ENCODE measurements at places on chromosomes 7 and 10. TPM values are rescaled to one million over a fixed set of nuclear protein-coding genes. Genes with fewer than 3 reads are reported as not detected.

The GSAP gene
- 12.9 TPM for total RNA-seq

The EGR2 gene
- 14.6 TPM for total RNA-seq

The CYP2C19 gene
- total RNA-seq, result not detected

The VPS26A gene
- 53.8 TPM for total RNA-seq

The VDAC2 gene
- 170 TPM for total RNA-seq

All from placental pericyte (primary cell).